Activated CD8-positive, alpha-beta memory T cell treated with anti-CD3 and anti-CD28 coated beads for 48 hours (primary cell): ENCODE measurements at places on chromosomes 3 and 15.
A peak's percentile ranks its signal among the peaks of the same experiment; 100 is the strongest.

GRCh38 chr3:51678641-51679040 is 7.6 kb downstream of the TEX264 start:
- DNase-seq, result no peak

DNA sequence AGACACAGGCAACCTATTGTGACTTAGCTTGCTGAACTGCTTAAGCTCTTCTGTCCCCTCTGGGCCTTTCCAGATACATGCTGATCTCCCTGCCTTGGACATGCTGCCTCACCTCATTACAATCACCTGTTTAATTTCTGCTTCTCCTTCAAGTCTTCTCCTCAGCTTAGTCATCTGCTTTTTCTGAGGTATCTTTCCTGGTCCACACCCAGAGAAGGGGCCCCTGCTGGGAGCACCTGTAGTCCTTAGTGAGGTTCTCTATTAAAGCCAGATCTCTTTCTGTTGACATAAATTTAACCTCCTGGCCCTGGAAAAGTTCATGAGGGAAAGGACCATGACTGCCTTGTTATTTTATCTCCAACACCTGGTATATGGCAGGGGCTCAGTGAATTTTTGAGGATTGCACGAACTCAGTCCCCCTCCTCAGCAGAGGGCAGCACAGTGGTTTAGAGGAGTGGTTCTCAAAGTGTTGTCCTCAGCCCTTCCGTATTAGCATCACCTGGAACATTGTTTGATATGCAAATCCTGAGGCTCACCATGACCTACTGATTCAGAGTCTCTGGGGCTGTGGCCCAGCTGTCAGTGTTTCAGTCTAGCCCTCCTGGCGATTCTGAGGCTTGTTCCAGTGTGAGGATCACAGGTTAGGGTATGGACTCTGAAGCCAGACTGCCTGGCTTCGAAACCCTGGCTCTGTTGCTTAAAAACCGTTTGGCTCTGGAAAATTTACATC is 12.7 kb downstream of the COL6A6 start:
- DNase-seq, result no peak

DNA sequence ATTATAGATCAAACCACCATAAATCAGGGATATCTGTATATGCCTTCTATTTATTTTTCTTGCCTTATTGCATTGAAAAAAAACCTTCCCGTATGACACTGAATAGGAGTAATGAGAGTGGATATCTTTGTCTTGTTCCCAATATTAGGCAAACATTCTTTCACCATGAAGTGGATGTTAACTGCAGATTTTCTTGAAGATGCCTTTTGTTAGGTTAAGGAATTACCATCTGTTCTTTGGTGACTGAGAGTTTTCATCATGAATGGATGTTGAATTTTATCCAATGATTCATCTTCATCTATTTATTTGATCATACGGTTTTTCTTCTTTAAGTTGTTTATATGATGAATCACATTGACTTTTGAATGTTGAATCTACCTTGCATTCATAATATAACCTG is 47.1 kb upstream of the MECOM start:
- no peak for DNase-seq

- DNase-seq, result no peak
These were observed 812.9 kb upstream of the CFAP20DC start for GRCh38 chr3:59862686-59863085.

- DNase-seq, result no peak
These were observed 46.2 kb upstream of the TEX55 start for GRCh38 chr3:119099785-119100184.

DNA sequence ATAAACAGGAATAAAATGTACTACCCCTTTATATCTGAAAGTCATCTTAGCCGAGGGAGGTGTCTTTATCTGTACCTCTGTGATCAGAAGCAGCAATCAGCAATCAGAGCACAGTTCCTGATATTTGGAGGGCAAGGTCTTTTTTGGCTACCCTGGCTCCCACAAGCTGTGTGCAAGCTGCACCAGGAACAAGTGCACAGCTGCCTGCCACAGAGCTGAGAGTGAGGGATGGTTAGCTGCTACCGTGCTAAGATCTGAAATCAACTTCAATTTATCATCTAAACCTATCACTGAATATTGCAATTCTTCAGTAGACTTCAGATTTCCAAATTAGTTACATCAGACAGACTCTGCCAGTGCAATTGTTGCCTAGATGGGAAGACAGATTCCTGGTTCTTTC is 404.6 kb upstream of the ARL6 start:
- DNase-seq, result no peak

GRCh38 chr3:14261229-14261628 is 82.6 kb downstream of the LSM3 start:
- peak; percentile 61 for DNase-seq

DNA sequence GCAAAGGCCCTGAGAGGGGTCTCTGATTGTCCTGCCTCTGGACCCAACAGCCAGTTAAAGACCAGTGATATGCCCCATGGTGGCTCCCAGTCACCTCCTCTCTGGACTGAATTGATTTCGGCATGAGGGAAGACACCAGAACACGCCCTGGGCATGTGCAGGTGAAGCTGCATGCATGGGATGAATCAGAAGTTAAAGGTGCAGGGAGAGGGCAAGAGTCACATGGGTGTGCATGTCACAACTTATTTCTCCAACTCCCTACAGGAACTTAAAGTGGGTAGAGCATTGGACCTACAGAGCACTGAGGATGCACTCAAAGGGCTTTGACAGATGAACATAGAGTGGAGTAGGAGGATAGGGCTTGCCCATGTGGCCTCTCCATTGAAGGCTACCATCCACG is 16.9 kb upstream of the RHCG start:
- no peak for DNase-seq

DNA sequence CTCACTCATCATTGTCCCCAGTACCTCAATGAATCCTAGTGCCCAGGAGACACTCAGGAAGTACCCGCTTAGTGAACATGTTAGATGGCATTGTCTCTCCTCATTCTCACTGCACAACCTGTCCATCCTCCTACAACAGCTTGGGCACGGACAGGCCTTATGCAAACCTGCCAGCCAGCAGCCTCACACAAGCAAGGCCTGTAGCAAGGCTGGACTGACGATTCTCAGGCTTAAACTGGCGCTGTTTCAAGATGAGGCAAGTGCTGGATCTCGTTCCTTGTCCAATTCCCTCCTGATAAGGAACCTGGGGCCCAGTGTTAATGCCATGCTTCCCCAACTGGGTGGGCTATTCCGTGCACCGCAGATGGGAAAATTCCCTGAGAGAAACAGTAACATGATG is 59.0 kb downstream of the CDCP1 start:
- DNase-seq, result no peak

- DNase-seq, result no peak
These were observed 12.2 kb downstream of the CBLB start for GRCh38 chr3:105856605-105857004.

GRCh38 chr15:101255615-101256241 is 3.9 kb upstream of the CHSY1 start:
- DNase-seq, result no peak

- DNase-seq, result no peak
These were observed 91.4 kb upstream of the ASB14 start for GRCh38 chr3:57383838-57384237.

DNA sequence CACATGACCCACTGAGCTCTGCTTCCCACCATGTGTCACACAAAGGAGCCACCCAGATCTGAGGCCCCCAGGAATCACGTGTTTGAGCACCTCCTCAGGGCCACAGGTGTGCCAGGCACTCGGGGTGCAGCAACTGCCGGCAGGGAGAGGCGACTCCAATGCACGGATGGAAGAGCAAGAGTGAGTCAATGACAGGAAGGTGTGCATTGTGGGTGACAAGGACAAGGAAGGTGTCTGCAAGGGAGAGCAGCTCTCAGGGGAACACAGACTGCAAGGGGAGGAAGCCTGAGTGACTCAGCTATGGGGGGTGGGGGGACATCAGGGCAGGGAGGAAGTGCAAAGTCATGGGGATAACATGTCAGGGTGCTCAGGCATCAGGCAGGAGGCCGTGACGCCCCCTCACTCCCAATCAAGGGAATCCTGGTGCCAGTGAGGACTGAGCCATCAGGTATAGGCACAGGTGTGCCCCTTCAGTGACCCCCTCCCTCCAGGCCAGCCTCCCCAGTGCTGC is 67.4 kb downstream of the NUP210 start:
- no peak for DNase-seq

DNA sequence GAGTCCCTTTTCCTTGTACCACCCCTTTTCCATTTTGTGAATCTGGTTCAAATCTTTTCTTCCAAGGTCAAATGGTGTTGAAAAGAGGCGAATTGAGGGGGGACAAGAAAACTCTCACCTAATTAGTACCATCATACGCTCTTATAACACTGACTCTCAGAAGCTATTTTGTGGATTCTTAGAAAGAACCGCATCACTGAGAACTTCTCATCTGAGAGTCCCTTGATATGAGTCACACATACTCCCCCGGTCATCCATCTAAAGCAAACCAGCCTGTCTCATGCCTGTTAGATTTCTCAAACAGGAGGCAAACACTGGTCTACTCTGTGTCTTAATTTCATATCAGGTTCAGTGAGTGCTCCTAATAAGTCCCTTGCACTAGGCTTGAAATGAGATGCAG is 76.5 kb upstream of the SPRED1 start:
- no peak for DNase-seq

DNA sequence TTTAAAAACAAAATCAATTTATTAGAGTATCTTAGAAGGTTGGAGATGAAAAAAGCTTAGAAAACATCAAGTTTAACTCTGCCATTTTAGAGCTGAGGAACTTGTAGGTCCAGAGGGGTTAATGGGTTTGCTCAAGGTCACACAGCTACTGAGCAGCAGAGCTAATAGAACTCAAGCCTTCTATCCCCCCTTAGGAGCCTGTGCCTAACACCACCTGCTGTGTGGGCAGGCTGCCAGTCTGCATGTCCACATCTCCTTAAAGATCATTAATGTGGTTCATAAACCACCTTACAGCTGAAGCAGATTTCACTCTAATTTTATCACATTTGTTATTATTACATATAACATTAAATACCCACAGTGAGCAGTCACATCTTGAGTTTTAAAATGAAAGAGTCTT is 14.1 kb upstream of the SLC35G2 start:
- DNase-seq, result no peak

DNA sequence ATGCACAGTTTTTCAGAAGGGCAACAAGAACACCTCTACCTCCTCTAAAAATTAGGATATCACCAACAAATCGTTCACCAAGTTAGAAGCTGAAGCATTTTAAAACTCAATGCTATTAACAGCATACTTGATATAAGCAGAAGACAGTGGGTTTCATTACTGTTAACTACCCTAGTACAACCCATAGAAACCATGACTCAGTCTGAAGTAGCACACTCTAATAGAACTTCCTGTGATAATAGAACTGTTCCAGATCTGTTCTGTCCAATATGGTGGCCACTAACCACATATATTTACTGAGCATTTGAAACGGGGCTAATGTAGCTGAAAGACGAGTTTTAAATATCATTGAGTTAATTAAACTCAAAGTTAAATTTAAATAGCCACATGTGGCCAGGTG is 1075.6 kb downstream of the FHIT start:
- DNase-seq, result no peak

GRCh38 chr15:38531509-38531908 is 33.1 kb downstream of the RASGRP1 start:
- no peak for DNase-seq

GRCh38 chr3:49133226-49133951 is 539 bp upstream of the LAMB2 start:
- no peak for DNase-seq

DNA sequence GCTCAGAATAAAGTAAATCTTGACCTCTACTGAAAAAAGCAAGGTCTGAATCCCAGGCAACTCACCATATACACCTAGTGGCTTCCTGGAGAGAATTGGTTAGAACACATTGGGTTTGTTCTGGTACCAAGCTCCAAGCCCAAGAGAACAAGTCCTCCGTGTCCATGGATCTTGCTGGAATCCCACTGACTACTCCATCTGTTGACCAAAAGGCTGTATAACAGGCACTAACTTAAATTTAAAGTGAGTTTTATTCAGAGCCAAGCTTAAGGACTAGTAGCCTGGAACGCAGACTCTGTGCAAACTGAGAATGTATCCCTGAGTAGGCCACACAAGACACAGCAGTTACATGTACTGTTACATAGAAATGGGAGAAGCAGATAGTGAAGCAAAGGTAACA is 342.1 kb upstream of the LRRC3B start:
- no peak for DNase-seq

- DNase-seq, result no peak
These were observed 37.8 kb downstream of the IQGAP1 start for GRCh38 chr15:90425726-90426346.

DNA sequence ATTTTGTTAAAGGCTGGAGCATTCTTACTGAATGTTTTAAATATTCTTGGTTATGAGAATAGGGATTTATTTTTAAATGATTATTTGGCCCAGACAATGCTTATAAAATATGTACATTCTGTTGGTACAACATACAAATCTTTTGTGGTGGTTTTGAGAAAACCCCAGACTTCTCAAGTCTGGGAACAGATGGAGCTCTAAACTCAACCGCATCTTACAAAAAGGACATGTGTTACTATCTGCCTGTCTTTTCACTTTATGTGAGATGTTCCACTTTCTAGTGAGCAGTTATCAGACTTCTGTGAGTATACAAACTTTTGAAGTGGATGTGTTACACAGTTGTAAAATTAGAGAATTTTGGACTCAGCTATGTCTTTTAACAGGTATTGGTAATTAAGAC is 135.5 kb upstream of the RBMS3 start:
- no peak for DNase-seq

DNA sequence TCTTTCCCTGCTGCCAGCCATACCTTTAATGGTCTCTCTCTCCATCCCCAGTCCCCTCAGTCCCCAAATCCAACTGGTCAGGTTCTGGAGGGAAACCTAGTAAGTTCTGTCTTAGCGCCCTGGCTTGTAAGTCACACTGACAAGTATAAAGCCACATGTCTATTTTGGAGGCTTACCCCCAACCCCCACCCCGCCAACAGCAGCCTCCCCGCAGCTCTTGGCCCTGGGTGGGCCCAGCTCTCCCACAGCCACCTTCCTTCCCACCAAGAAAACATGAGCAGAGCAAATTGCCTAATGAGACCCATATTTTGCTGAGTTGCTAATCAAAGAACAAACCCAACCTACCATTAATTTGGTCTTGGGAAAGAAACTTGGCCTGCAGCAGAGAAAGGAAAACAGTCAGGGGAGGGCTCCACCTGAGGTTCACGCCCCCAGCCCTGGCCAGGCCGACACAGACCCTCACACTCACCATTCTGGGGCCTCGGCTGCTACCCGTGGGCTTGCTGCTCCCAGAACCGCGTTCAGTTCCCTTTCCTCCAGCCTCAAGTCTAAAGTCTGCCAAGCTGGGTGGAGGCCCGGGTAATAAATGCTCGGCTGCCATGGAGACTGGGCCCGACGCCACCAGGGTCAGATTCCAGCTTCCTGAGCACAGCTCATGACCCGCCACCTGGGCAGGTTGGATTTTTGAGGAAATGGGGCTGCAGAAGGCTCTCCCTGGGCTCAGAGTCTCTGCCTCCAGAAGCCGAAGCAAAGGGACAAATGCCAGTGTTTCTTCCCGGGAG is at the start of gene CALML4:
Gene CALML4 (minus strand): TSS at position 557 of the 782 bp plus-strand sequence. CDS start 85 bp downstream, at position 472.
- DNase-seq, result no peak
